ENCODE measurements at places on chromosomes 3 and 15. TPM values are rescaled to one million over a fixed set of nuclear protein-coding genes. Genes with fewer than 3 reads are reported as not detected.

C2CD4B gene
- polyA plus RNA-seq: 1.8 TPM

ROBO2 gene
- 2.2 TPM for polyA plus RNA-seq

MME gene
- 7.7 TPM for polyA plus RNA-seq

CP gene
- 1.3 TPM for polyA plus RNA-seq

All from forelimb muscle (tissue), 1 donor.